Left cardiac atrium (tissue), 4 donors: ENCODE measurements at places on chromosomes 12 and 14. TPM values are rescaled to one million over a fixed set of nuclear protein-coding genes. Genes with fewer than 3 reads are reported as not detected.

DNA sequence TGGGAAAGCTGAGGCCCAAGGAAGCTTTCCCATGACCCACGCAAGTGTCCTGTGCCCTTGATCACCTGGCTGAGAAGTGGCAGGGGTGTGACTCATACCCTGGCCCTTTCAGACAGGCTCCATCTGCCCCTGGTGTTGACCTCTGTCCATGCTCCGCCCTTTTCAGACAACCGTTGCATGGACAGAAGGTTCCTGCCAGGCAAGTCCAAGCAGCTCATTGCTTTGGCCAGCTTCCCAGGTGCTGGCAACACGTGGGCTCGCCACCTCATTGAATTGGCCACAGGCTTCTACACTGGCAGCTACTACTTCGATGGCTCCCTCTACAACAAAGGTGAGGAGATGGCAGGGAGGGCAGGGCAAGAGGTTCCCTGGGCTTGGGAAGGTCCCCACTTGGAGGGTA lies 103.5 kb downstream of the WSCD2 start:
- no peak for DNase-seq

- no peak for DNase-seq
These were observed 32.3 kb downstream of the BHLHE41 start for GRCh38 chr12:26092346-26093105.

DNA sequence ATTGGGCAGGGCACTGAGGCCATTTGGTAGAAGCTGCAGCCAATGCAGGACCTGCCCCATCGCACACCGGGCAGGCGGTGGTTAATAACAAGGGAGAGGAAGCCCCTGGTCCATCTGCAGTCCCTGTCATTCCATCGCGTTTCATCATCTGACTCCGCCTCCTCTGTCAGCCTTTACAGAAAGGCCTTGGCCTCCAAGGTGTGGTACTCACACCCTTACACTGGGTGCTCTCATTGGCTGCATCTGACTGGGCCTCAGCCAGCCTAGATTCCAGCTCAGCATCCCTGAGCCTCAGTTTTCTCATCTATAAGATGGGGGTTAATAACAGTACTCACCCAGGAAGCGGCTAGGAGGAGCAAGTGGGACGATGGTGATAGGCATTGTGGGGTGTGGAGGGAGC lies 14.7 kb upstream of the HHIPL1 start:
- no peak for DNase-seq

DNA sequence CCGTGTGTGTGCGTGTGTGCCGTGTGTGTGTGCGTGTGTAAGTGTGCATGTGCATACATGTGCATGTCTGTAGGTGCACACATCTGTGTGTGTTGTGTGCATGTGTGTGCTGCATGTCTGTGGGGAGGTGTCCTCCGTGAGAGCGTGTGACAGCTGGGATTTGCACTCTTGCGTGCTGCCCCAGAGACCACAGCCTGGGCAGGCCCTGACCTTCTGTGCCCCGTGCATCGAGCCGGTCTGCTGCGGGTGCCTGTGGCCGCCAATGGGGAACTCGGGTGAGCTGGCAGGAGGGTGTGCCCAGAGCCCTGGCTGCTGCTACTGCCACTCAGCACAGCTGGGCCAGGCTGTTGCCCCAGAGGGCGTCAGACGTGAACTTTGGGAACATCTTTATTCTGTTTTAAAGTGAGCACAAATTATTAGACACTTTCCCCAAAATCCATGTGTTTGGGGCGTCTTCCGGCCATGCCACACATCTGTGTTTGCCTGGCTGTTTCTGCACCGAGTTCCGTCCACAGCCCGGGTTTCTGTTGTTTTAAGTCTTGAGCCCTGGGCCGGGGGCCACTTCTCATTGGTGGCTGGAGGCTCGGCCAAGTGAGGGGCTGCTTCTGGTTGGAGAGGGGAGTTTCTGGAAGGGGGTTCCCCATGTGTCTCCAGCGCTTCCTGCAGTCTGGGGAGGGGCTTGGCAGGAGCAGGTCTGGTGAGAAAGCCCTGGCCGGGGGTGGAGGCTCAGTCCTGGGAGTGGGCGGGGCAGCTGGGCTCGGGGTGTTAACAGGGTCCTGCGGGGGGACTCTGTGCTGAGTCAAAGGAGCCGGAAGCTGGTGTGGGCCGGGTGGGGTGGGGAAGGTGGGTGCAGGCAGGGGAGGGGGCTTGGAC lies 7.6 kb downstream of the CEP170B start:
- no peak for DNase-seq

GRCh38 chr14:105206873-105207272 lies 25.8 kb upstream of the NUDT14 start:
- no peak for DNase-seq

DNA sequence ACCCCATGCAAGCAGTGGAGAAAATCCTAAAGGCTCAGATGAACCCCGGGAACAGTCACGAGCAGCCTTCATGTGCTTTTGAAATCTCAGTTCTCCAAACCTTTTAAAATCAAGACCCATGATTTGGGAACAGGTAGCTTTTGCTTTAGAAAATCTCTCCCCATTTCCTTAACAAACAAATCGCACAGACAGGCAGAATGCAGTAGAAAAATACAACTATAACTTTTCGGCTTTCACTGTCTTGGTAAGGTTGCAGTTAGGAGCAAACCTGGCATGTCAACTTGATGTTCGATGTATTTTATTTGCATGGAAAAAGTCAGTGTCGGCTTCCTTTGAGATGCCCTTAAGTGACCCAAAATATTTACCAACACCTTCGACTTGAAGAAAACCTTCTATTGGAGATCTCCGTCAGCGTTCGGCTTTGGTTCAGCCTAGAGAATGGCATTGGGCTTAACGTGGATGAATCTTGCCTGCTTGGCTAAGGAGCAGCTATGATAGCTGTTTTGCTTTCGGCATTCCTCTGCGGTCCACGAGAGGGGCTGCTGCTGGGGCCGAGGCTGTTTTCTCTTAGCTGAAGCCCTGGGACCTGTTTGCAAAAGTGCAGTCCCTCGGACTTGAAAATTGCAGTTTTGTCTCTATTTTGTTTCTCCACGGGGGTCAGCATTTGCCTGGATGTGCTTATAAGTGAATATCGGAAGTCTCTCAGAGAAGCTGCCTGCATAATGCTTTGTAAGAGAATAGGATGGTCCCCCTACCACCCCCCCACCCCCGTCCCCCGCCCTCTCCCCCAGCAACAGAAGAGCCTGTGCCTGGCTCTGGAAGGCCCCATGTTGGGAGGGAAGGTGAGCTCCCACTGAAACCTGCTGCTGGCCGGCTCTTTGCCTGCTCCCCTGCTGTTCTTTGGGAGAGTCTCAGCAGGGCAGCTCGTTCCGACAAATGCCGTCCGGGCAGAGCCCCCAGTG lies 122.8 kb downstream of the AACS start:
- DNase-seq: no peak

GRCh38 chr12:90017316-90017715 lies 308.7 kb upstream of the ATP2B1 start:
- no peak for DNase-seq

GLIPR1L2 gene
- total RNA-seq: 1.7 TPM

ANKS1B gene
- total RNA-seq: 3.1 TPM
